ENCODE measurements at places on chromosomes 12 and 14. TPM values are rescaled to one million over a fixed set of nuclear protein-coding genes. Genes with fewer than 3 reads are reported as not detected.
A peak's percentile ranks its signal among the peaks of the same experiment; 100 is the strongest.

DNA sequence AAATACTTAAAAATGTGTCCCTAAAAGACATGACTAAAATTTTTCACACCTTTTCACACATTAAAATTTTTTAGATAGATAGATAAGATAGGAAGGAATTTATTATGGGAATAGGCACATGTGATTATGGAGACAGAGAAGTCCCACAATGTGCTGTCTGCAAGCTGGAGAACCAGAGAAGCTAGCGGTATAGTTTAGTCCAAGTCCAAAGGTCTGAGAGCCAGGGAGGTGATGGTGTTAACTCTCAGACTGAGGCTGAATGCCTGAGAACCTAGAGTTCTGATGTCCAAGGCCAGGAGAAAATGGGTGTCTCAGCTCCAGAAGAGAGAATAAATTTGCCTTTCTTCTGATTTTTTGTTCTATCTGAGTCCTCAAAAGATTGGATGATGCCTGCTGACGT lies 65.7 kb downstream of the POLR3B start:
- no peak for DNase-seq

- DNase-seq: no peak
Measured at GRCh38 chr12:4107911-4108697, 165.5 kb upstream of the CCND2 start.

GRCh38 chr14:90556012-90556477 lies 159.2 kb downstream of the CALM1 start:
- DNase-seq: peak; percentile 36

GRCh38 chr14:75289840-75290388 lies 11.3 kb downstream of the FOS start:
- no peak for DNase-seq

GRCh38 chr12:22881878-22882385 lies 257.0 kb downstream of the ETNK1 start:
- no peak for DNase-seq

DNA sequence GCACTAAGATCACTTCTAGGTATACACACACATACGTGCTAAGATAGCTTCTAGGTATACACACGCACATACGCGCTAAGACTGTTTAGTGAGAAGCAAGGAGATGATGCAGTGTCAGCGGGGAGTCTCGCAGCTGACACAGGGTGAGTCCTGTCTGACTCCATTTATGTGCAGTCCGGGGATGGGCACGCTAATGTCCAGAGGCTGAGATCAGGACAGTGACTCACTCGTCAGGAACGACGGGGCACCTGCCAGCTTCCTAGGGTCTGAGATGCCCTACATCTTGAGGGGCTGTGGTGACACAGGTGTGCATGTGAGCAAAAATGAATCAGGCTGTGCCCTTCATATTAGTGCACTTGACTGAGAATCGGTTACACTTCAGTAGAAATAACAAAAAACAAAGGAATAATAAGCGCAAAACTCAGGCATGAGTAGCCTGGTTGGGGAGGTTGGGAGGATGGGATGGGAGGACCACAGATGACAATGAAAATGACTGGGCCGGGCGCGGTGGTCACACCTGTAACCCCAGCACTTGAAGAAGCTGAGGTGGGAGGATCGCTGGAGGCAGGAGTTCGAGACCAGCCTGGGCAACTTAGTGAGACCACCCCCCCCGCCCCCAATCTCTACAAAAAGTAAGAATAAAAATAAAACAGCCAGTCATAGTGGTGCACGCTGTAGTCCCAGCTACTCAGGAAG lies 29.1 kb upstream of the ULK1 start:
- DNase-seq: no peak

- DNase-seq: no peak
Measured at GRCh38 chr14:58243790-58244555, 670 bp upstream of the PSMA3 start.

- DNase-seq: no peak
Measured at GRCh38 chr12:74171478-74171909, 366.1 kb upstream of the ATXN7L3B start.

- DNase-seq: no peak
Measured at GRCh38 chr12:98374007-98374406, 141.4 kb upstream of the TMPO start.

- DNase-seq: peak; percentile 67
Measured at GRCh38 chr12:46224386-46224785, 44.5 kb downstream of the SLC38A1 start.

GRCh38 chr12:66058554-66058953 lies 72.0 kb downstream of the LLPH start:
- no peak for DNase-seq

DNA sequence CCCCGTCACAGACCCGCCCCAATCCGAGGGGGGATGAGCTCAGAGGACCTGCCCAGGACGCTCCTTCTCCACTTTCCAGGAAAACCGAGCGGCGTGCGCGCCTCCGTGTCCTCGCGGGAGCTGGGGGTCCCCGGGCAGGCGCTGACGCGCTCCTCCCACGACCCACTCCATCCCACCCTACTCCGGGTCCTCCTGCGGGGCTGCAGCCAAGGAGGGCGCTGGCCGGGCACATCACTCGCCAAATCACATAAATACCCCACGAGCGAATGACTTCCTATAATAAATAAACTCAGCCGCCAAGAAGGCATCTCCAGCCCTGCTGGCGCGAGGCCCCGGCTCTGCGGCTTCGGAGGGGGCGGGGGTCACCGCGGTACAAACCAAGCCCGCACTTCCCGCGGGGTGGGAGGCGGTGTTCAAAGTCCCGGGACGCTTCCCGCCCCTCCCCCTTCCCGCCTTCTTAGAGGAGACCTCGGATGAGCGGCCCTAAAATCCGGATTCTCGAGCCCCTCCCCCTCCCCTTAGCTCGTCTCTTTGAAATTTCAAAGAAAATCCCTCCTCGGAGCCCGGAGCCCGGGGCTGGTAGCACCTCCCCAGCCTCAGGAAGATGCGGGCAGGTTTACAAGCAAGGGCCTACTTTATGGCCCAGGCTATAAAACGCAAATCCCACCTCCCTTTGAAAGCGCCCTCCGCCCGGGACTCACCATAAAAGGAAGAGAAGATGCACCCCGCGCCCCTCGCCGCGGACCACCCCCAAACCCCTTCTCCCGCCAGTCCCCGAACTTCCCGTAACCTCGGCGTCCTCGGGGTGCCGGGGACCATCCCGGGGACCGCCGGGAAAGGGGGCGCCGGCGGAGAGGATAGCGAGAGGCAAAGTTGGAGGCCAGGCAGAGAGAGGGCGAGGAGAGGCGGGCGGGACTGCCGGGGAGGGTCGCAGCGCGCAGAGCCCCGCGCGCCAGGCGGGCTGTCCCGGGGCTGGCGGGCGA lies 712 bp upstream of the FZD10 start:
- peak; percentile 32 for DNase-seq

- no peak for DNase-seq
Measured at GRCh38 chr12:42855362-42855950, 265.9 kb upstream of the PRICKLE1 start.

DNA sequence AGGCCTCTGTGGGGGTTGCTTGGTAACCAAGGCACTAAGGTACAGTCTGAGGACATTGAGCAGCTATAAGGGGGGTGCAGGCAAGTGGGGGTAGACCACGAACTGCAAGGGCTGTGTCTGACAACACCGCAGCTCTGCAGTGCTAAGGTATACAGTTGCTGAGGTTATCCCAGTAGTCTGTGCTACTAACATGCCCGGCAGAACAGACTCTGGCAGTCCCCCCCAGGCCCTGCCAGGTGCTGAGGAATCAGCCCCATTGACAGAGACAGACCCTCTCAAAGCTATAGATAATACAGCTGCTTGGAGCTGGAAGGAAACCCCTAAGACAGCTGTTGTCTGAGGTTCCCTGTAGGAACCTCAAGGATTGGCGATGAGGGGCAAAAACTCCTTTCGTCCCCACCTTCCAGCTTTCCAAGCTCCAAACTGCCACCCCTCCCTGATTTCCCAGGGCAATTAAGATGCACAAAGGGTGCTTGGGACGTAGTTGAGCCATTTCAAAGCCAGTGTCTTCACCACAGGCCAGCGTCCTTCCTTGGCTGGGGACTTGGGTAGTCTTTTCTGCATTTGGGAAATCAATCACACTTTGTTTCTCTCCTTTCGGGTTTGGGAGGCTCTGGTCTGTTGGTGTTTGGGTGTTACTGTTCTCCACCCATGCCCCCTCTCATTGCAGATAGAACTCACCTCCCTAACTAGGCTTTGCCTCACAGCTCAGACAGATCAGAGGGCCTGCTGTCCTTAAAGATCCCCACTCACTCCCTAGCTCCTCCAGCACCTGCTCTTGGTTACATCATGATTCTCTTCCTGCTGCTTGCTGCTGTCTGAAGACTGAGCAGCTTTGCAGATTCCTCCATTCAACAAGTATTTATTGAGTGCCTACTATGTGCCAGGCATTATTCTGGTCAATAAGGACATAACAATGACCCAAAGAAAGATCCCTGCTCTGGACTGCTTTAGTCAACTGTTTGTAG lies 2.0 kb upstream of the MYH7 start:
- DNase-seq: no peak

DNA sequence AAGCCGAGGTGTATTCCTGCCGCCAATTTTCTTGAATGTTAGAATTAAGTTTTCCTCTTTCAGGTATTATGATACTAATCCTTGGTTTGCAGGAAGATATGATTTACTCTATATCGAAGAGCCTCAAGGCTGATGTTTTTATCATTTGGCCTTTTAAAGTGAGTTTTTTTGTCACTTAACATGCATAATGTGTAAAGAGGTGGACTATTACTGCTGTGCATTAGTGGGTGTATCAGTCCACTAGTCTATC lies 11.1 kb upstream of the TMPO start:
- no peak for DNase-seq

DNA sequence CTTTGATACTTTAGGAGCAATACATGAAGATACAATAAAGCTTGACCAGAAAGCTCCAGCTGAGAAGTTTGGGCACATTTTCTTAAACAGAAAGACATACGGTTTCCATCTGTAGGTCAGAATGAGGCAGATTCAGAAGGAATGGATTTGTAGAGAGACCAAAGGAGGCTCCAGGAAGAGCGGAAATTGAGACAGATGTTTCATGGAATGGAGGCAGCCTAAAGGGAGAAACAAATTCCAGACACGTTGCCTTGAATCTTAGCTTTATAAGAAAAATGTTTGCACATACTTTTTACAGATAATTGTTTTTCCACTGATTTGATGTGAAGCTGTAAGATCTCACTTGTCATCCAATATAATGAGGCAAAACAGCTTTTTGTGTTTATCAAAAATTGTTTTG lies 24.8 kb downstream of the EPYC start:
- no peak for DNase-seq

DNA sequence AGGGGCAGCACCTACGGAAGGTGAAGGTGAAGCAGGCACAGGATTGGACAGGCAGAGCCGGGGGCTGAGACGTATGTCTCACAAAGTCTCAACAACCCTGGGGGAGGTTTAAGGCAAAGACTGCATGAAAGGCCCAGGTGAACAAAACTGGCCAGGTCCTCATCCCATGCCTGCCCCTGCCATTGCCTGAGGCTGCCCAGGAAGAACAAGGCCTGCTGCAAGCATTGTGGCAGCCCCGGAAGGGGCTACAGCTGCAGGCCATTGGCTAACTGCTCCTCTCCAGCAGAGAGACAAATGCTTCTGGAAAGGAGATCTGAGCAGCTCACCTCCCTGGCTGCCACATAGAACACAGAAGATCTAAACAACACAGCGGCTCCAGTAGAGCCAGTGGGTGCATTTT lies 20.4 kb upstream of the TMEM179 start:
- no peak for DNase-seq

GRCh38 chr14:105880616-105881015 lies 354.2 kb downstream of the TMEM121 start:
- DNase-seq: no peak

- no peak for DNase-seq
Measured at GRCh38 chr12:31519511-31519910, 71.4 kb downstream of the DENND5B start.

GRCh38 chr14:96037891-96038557 lies 1.1 kb upstream of the C14orf132 start:
- peak; percentile 34 for DNase-seq

DNA sequence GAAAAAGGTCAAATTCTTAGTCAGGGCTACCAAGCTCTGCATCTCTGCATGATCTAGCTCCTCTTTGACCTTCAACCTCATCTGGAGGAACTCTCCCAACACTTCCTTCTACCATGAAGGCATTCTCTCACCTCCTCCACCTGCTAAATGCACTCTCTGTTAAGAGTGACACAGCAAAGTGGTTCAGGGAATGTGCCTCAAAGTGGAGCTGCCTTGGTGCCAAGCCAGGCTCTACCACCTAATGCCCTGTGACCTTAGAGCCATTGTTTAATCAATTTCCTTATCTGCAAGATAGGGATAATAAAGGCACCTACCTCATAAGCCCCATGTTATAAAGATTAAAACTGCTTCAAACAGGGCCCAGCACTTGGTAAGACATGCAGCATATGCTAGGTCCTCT lies 236.7 kb downstream of the ANO2 start:
- peak; percentile 49 for DNase-seq

DNA sequence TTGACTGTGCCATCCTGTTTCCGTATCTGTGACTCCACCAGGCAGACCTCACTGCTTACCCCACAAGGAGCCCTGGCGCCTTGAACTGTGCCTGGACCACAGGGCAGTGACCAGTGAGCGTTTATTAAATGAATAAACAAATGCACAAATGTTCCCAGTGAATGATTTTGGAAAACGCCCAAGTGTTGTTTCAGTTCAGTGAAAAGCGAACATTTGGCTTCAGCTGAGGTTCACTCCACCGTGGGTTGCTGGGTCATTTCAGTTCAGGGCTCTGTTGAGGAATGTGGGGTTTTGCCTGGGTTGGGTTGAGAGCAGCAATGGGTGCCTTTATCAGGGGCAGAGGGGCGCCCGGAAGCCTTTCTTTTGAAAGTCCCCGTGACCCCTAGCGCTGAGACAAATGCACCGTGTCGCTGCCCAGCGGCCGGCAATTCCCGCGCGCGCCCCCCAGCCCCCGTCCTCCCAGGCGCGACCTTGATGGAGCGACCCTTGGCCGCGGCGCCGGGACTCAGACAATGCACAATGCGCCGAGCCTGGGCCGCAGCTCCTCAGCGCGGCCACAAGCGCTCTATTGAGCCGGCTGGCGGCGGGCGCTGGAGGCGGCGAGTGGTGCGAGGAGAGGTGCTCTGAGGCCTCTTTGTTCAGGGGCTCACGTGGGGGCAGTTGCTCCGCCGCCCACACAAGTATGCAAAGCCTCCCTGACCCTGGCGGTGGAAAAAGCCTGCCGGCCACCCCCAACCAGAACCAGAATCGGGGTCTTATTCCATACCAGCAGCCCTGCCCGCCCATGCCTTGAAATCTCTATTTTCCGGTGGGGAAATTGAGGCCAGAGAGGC lies 40.5 kb upstream of the CLMN start:
- no peak for DNase-seq

The LRRC9 gene
- total RNA-seq: 0.06 TPM

The ZC2HC1C gene
- 3.9 TPM for total RNA-seq

The TPPP2 gene
- total RNA-seq: 0.28 TPM

The MMP19 gene
- total RNA-seq: 2.8 TPM

The HOXC13 gene
- not detected for total RNA-seq

The GPD1 gene
- total RNA-seq: 4.3 TPM

The PARP2 gene
- total RNA-seq: 10.7 TPM

The DPPA3 gene
- not detected for total RNA-seq

The PRH2 gene
- not detected for total RNA-seq

The SAMD4A gene
- 11.2 TPM for total RNA-seq
